ENCODE measurements at places on chromosomes 1 and 21. TPM values are rescaled to one million over a fixed set of nuclear protein-coding genes. Genes with fewer than 3 reads are reported as not detected.

TMEM61 gene
- total RNA-seq: not detected

FLG gene
- not detected for total RNA-seq

ATP6V1G3 gene
- not detected for total RNA-seq

HES3 gene
- total RNA-seq: not detected

C1orf185 gene
- total RNA-seq: not detected

MROH7 gene
- total RNA-seq: not detected

KCNK2 gene
- not detected for total RNA-seq

SH3D21 gene
- 2.6 TPM for total RNA-seq

MPC2 gene
- total RNA-seq: 56.1 TPM

SFPQ gene
- total RNA-seq: 349 TPM

UMODL1 gene
- total RNA-seq: 0.07 TPM

RGS18 gene
- total RNA-seq: 0.15 TPM

LAMC2 gene
- total RNA-seq: not detected

BMP8B gene
- total RNA-seq: 0.91 TPM

LCE2C gene
- not detected for total RNA-seq

PLA2G2D gene
- not detected for total RNA-seq

HLCS gene
- total RNA-seq: 14.7 TPM

ARHGEF10L gene
- total RNA-seq: 0.26 TPM

NPR1 gene
- total RNA-seq: not detected

MFSD2A gene
- 23.8 TPM for total RNA-seq

SPOCD1 gene
- 0.18 TPM for total RNA-seq

UBE2U gene
- total RNA-seq: not detected

IGSF5 gene
- total RNA-seq: not detected

C1orf174 gene
- 49.7 TPM for total RNA-seq

CHI3L1 gene
- total RNA-seq: not detected

TCHHL1 gene
- total RNA-seq: not detected

PUM1 gene
- total RNA-seq: 99.8 TPM

PTGER3 gene
- not detected for total RNA-seq

TPTE gene
- total RNA-seq: not detected

MX2 gene
- 13.2 TPM for total RNA-seq

GIPC2 gene
- total RNA-seq: 0.35 TPM

POU3F1 gene
- total RNA-seq: 0.57 TPM

GFI1 gene
- total RNA-seq: 74.6 TPM

FALEC gene
- total RNA-seq: not detected

TNNI3K gene
- total RNA-seq: not detected

CACNA1S gene
- total RNA-seq: not detected

CDC20 gene
- total RNA-seq: 129 TPM

SLC16A4 gene
- 0.13 TPM for total RNA-seq

ARHGEF16 gene
- not detected for total RNA-seq

C2CD2 gene
- 4.3 TPM for total RNA-seq

EPHA2 gene
- not detected for total RNA-seq

RIPPLY3 gene
- total RNA-seq: 0.09 TPM

SDHB gene
- total RNA-seq: 150 TPM

RGS8 gene
- total RNA-seq: not detected

MUTYH gene
- total RNA-seq: 70.1 TPM

SLAMF8 gene
- 4.0 TPM for total RNA-seq

RCAN1 gene
- total RNA-seq: 16.0 TPM

TMEM81 gene
- 4.6 TPM for total RNA-seq

SPATA46 gene
- not detected for total RNA-seq

NRIP1 gene
- 14.6 TPM for total RNA-seq

CELA3A gene
- not detected for total RNA-seq

Data from CD8-positive, alpha-beta memory T cell (primary cell).